Stimulated activated CD4-positive, alpha-beta T cell treated with anti-CD3 and anti-CD28 coated beads, Interleukin-4, amount 100 ng/mL, for 24 hours (primary cell): ENCODE measurements at places on chromosomes 5 and 9.

GRCh38 chr9:3497857-3498256, 27.9 kb downstream of the RFX3 start:
- no peak for DNase-seq

- DNase-seq = no peak
These were observed 698.8 kb downstream of the CDH9 start for GRCh38 chr5:26339576-26339975.

- DNase-seq = no peak
These were observed 25.0 kb downstream of the LMNB1 start for GRCh38 chr5:126801992-126802294.

DNA sequence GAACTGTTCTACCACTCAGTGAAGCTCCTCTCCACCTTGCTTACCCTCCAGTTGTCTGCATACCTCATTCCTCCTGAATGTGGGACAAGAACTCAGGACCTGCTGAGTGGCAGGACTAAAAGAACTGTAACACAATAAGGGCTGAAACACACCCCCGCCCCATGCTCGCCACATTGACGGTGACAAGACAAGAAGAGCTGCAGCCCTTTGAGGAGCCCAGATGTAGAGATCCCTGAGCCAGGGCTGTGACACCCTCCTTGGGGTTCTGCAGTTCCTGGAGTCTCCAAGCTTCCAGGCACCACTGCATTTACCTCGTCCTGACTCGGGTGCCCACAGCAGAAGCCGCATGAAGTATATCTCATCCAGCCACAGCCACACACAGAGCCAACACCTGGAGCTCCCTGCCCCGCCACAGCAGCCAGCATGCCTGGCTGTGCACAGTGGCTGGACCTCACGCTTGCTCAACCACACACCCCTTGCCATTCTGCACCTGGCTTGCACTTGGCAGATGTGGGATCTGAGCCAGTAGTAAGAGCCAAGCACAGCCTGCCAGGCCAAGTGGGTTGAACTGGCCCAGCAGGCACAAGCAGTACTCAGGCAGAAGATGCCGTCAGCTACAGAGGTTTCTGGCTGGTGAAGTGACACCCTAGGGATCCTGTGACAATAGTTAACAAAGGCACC, 166.1 kb downstream of the RNF180 start:
- DNase-seq = no peak

GRCh38 chr5:148623741-148624140, 30.6 kb downstream of the HTR4 start:
- DNase-seq = no peak

DNA sequence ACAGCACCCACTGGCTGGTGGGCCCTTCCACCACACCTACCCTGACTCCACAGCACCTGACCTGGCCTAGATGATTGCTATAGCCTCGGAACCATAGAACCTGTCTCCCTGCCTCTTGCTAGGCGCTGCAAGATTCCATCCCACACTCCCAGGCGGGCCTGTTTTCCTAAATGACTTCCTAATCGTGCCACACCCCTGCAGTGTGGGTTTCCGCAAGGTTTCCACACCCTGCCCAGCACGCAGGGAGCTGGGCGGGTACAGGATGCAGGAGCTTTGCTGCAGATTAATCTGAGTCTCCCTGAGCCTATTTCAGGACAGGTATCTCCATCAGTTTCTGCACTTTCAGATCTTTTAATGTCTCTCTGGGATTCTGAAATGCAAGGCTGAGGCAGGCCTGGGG, 62.9 kb downstream of the SHB start:
- no peak for DNase-seq

DNA sequence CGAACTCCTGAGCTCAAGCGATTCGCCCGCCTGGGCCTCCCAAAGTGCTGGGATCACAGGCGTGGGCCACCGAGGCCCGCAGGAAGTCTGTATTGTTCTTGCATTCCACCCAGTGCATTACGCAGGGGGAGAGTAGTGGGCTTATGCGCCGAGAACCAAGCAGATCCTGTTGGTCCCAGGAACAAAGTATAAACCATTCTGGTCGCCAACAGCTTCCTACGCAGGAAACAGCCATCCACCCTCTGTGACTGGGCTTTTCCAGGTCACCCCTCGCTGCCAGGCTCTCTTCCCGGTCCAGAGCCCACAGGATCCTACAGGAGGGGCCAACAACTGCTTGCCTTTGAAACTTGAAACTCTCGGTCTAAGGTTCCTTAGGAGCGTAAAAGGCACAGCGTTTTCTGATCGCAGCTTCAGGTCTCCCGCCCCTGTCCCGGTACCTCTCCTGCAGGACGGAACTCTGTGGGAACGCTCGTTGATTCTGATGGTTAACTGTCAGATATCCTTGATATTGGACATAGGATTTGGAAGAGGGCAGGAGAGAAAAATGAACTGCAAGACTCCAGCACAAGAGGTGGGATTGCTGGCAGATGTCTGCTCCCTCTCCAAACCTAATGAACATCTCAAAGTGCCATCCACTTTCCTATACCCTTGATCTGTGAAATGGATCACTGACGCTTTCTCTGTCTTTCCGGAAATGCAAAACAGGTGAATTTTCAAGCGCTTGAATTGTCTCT, 4.2 kb upstream of the ANXA2R start:
- DNase-seq = no peak

GRCh38 chr9:37151812-37152211, 31.4 kb downstream of the ZCCHC7 start:
- DNase-seq = no peak

DNA sequence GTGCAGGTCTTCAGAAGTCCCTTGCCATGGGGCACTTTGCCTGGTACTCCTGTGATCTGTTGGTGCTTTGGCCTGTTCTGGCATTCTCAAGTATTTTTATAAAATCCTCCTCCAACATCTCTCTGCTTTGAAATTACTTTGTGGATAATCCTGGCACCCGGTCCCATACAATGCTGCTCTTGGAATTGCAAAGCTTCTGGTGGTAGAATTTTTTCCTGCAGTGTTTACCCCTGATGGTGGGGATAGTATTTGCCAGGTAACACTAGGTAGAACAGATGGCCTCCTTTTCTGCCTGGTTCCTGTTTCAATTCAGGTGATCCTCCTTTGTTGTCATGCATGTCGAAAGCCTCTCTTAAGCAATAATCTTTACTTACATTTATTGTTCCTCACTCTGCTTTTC, 109.8 kb upstream of the ATP10B start:
- no peak for DNase-seq

DNA sequence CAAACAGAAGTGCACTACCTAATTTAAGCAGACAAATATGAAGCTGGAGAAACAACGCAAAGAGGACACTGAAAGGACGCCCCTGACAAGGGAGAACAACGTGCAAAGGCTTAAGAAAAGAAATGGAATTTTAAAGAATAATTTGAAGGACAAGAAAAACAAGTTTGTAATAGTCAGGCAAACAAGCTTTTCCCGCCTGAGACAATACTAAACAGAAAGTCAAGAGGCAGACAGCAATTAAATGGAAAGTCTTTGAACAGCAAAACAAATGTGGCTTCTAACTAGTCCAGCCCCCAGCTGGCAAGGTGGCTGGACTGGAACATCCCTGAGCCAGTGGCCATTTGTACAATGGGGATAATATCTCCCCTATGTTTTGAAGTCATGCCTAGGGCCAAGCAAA, 63.3 kb downstream of the SIL1 start:
- no peak for DNase-seq

GRCh38 chr9:131366761-131367401, 27.0 kb upstream of the PRRC2B start:
- DNase-seq = no peak

GRCh38 chr5:74113927-74114326, 487.9 kb downstream of the ARHGEF28 start:
- no peak for DNase-seq

DNA sequence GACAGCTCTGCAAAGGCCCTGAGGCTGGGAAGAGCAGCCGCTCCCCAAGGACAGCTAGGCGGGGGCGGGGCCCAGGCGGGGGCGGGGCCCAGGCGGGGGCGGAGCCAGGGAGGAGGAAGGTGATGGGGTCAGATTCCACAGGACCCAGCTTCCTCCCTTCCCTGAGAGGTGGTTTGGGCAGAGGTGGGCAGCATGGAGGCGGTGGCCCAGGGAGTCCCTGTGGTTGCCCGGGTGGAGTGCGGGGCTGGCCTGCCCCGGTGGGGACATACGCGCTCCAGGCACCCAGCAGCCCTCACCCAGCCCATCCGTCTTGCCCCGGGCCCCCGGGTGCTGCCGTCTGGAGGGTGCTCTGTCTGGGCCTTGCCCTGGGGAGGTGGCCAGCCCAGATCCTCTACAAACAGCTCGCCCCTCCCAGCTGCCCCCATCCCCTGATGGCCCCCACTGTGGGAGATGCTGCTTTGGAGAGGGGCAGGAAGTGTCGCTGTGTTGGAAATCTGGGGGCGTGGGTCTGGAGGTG, 11.0 kb upstream of the RNU6ATAC start:
- no peak for DNase-seq

DNA sequence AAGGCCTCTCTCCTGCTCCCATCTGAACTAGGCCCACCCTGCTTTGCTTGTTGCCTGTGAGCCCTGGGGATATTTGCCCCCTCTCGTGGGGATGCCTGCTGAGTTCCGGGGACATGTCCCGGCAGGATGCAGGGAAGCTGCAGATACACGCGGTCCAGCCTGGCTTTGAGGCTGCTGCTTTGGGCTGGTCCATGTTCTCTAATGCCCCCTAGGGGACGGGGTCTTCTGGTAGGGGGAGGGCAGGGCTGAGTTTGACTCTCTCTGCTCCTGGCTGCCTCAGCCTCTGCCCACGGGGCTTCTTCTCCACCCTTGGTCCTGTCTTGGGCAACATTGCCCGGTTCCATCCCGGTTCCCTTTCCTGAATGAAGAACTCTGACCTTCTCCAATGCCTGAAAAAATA, 84.9 kb upstream of the ASS1 start:
- DNase-seq = no peak

DNA sequence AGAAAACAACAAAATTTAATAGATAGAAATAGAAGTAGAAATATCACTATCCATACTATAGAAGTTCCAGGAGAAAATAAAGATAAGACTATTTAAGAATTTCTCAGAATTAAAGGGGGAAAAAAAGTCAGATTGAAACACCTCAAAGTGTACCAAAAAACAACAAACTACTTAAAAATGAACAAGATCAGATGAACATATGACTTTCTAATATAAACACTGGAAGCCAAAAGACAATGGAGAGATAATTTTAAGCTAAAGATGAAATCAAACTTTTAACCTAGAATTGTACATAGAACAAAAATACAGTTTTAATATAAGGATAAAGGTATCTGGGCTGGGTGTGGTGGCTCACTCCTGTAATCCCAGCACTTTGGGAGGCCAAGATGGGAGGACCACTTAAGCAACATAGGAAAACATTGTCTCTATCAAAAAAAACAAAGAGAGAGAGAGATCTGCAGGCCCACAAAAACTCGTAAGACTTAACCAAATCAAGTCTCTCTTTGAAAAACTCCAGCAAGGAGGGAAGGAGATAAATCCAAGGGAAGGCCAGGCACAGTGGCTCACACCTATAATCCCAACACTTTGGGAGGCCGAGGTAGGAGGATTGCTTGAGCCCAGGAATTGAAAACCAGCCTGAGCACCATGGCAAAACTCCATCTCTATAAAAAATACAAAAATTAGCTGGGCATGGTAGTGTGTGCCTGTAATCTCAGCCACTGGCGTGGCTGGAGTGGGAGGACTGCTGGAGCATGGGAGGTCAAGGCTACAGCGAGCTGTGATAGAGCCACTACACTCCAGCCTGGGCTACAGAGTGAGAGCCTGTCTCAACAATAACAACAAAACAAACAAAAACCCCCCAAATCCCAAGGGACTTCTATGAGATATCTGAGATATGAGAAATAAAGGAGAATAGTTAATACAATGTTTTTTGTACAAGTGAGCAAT, 32.4 kb downstream of the ABHD17B start:
- DNase-seq = no peak

DNA sequence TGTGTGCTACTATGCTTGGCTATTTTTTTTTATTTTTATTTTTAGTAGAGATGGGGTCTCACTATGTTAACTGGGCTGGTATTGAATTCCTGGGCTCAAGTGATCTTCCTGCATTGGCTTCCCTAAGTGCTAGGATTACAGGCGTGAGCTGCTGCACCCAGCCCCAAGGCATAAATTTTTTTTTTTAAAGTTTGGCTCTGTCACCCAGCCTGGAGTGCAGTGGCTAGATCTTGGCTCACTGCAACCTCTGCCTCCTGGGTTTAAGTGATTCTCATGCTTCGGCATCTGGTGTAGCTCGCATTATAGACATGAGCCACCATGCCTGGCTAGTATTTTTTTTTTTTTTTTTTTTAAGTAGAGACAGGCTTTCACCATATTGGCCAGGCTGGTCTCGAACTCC, 70.3 kb downstream of the RAB24 start:
- DNase-seq = no peak

DNA sequence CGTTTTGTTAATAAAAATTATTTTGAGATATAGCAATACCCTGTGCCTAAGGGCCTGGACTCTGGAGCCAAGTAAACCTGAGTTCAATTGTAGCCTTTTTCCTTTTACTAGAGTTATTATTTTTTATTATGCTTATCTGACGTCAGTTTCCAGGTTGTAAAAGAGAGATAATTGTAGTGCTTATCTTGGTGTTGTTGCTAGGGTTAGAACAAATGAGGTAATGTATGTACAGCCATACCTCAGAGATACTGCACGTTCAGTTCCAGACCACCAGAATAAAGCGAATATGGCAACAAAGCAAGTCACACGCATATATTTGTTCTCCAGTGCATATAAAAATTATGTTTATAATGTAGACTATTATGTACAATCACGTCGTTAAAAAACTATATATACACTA, 215.0 kb downstream of the VPS13A start:
- DNase-seq = no peak
